ENCODE measurements at places on chromosomes 4 and X.

DNA sequence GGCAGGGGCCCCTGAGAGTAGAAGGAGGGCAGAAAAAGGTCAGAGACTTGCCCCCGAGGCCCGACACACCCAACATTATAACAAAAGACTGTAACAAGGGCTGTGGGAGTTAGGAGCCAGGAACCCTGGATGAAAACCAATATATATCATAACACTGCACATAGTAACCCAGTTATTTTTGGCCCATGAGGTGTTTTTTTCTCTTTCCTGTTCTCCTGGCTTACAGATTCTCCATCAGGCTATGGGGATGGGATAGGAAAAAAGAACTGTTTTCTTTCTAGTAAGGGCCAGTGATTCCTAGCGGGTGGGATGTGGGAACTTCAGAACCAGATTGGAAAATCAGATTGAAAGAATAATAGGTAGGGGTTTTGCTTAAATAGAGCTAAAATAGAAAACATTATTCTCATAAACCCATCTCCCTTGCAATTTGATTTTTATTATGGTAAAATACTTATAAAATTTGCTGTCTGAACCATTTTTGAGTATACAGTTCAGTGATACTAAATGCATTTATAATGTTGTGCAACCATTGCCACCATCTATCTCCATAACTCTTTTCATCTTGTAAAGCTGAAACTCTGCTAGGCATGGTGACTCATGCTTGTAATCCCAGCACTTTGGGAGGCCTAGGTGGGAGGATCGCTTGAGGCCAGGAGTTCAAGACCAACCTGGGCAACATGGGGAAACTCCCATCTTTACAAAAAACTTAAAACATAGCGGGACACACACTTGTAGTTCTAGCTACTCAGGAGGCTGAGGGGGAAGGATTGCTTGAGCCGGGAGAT lies 33.5 kb downstream of the SNX25 start:
- no peak for DNase-seq

GRCh38 chr4:148057516-148057915 lies 325.6 kb downstream of the ARHGAP10 start:
- DNase-seq = no peak

GRCh38 chrX:30489323-30489722 lies 88.2 kb downstream of the TASL start:
- DNase-seq = no peak

DNA sequence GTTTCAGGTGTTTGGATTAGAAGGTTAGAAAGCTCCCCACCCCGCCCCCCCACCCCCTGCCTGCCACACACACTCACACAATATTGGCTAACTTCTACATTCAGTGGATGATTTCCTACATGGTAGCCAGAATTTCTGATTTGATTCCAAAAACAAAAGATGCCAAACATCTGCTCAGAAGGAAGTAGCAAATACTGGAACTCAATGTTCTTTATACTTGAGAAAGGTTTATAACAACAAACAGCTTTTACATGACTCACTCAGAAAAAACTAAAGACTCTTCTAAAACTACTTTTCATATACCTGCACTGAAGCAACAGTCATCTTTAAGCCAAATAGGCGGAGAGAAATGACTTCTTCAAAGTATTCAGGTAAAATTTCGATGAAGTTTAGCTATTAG lies 750.5 kb upstream of the POU3F4 start:
- DNase-seq = no peak

DNA sequence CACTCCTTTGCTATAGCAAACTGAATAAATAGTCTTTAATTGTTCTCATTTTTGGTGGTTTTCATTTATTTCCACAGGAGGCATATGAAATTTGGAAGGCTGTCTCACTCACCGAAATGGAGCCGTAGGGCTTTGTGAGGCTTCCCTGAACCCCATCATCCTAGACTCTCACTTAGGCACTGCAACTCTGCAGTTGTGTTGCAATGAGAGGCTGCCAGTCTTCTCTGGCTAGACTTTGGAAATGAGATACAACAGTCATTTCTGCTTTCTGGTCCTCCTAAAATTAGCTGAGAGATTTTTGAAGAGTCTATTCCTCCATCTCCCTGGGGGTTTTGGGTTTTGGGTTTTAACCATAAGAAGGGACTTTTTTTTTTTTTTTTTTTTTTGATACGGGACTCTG lies 146.5 kb downstream of the SH3BGRL start:
- DNase-seq = no peak

DNA sequence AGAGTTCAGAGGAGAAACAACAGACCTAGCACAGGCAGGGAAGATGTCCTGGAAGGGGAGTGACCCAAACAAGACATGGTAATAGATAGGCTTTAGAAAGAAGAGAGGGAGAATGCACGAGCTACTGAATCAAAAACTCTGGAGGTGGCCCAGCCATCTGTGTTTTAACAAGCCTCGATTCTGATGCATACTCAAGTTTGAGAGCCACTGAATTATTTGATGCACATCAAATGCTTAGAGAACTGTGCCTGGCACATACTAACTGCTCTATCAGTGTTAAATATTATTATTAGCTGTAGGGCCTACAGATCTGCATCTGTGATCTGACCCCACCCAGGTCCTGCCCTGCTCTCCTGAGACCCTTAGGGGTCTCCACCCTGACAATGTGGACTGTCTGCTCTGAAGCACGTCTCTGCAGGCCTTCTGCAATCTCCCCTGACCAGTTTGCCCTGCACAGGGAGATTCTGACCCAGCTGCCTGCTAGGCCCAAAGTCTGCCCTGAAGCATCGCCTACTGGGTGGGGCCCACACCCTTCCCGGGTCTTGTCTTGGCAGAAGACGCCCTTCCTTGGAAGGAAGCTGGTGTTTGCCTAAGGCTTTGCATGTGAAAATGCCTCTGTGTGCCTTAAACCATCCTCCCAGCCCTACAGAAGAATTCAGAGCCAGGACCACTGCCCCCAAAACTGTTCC lies 201.5 kb upstream of the KLF3 start:
- no peak for DNase-seq

DNA sequence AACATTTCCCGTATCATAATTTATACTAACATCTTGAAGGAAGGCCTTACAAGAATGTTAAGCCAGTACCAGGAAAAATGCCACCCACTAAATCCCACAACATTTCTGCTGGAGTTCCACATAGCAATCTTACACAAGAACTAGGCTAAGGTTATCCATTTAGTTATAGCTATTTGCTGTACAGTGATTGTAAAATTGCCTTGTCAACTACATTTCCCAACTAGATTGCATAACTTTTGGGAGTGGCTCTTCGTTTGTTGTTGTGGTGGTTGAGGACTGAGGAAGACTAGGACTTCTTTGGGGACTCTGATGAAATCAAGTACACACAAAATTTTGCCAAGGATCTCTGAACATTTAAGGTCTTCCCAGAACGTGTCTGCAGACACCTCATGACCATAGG lies 8.0 kb downstream of the IBSP start:
- DNase-seq = no peak

DNA sequence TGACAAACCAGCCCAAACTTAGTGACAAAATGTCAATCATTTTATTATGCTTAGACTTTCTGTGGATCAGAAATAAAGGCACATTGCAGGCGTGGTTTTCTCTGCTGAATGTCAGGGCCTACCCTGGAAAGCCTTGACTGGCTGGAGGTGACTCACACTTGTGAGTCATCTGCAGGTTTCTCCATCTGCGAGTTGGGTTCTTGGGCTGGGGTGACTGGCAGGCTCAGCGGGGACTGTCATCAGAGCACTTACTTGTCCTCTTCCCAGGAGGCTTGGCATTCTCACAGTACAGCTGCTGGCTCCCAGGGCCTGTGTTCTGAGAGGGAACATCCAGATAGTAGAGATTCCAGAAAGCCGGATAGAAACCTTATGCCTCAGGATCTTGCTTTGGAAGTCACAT lies 153.8 kb upstream of the AGA start:
- DNase-seq = peak; percentile 39

DNA sequence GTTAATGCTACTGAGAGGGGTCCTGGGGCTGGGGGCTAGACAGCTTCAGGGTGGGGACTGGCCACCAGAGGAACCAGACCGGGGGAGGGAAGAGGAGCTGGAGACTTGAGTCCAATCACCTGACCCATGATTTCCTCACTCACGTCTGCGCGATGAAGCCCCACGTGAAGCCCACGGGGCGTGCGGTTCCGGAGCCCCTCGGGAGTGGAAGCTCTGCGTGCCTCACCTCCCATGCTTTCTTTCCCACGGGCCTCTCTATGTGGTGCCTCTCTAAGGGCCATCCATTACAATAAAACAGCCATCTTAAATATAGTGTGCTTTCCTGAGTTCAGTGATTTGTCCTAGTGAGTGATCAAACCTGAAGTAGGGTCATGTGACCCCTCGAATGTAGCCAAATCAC lies 119.9 kb downstream of the ENPP6 start:
- no peak for DNase-seq

- no peak for DNase-seq
Measured at GRCh38 chr4:26713563-26714151, 129.8 kb downstream of the TBC1D19 start.

GRCh38 chr4:132557660-132558059 lies 591.4 kb upstream of the PCDH10 start:
- DNase-seq = no peak

GRCh38 chr4:83282049-83282535 lies 2.5 kb downstream of the COQ2 start:
- DNase-seq = no peak

DNA sequence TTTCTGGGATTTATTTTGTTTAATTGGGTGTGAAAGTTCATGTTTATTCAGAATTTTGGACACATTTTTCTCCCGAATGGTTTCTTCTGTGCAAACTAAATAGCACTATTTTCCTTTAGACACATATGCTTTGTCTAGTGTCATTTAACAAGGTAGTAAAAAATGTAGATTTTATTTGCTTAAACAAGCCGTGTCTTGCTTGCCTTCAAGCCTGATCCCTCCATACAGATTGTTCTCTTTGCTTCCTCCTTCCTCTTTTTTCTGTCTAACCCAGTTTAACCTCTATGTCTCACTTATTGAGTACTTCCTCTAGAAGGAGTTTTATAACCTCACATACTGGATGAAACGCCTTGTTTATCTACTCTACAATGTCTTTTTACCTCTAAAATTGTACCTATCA lies 211.8 kb downstream of the NPFFR2 start:
- no peak for DNase-seq

- no peak for DNase-seq
Measured at GRCh38 chrX:119729408-119730201, 28.8 kb upstream of the SOWAHD start.

- DNase-seq = peak; percentile 39
Measured at GRCh38 chrX:15675490-15675921, 10.9 kb upstream of the CLTRN start.

DNA sequence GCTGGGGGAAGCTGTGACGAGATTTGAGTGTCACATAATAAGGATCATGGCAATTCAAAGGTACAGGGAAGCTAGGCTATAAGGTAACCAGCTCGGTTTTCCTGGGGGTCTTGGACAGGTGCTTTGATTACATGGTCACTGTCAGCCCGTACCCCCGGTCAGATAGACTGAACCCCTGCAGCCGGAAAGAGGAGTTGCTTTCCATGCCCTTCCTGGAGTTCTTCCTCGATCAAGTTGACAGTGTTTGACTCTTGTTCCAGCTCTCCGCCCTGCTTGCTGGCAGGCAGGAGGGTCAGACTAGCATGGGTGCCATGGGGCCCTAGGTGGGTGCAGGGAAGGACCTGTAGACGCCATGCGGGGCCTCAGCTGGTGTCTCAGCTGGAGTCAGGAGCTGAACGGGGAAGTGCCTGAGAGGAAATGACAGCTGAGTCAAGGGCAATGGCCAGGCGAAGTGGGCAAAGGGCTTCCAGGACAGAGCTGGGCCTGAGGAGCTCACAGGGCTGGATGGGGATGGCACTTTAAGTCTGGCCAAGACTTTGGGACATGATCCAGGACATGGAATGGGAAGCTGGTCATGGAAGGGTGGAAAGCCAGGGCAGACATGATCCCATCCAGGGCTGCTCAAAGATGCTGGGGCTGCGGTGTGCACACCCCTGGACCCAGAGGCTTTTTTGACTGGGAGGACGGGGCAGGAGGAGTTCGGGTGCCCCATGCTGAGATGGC lies 1.6 kb downstream of the TMEM187 start:
- DNase-seq = no peak

GRCh38 chrX:55142206-55142918 lies 53.5 kb downstream of the PAGE2 start:
- no peak for DNase-seq

GRCh38 chr4:150379454-150379853 lies 202.5 kb upstream of the MAB21L2 start:
- no peak for DNase-seq

DNA sequence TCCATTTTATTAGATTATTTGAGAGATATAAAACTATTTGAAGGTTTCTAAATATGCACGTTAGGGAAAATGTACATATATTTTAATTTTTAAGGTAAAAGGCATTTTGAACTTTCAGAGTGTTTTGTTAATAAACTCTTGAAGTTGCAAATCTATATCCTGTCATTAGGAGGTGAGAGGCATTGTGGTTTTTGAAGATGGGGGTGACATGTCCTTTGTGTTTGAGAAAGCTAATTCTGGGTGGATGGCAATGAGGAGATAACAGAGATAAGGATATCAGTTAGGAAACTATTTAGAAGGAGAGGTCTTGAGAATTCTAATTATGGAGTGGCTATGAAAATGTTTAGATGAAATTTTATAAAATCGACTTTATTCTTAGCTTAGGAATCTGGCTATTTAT lies 6.1 kb downstream of the STIM2 start:
- DNase-seq = no peak

- DNase-seq = peak; percentile 58
Measured at GRCh38 chr4:127304356-127304755, 328.4 kb upstream of the INTU start.

DNA sequence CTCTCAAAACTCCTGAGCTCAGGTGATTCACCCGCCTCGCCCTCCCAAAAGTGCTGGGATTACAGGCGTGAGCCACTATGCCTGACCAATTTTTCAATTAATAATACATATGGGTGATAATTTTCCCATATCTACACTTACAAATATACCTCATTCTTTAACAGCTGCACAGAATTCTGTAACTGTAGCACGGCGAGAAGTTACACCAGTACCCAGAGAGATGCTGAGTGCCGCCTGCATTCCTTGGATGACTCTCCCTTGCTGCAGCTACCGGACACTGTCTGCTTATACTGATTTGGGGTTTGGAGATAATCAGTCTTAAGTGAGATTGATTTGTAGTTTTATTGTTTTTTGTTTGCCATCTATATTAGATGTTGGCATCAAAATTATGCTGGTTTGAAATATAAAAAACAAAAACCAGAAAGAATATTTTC lies 5.8 kb downstream of the TIFA start:
- no peak for DNase-seq

GRCh38 chrX:124028182-124028581 lies 66.7 kb downstream of the STAG2 start:
- DNase-seq = no peak
